Activated T-helper 1 cell treated with anti-CD3 and anti-CD28 coated beads, Interleukin-2, amount 50 U/mL, for 16 hours (primary cell): ENCODE measurements at places on chromosomes 2 and 18.
A peak's percentile ranks its signal among the peaks of the same experiment; 100 is the strongest.

GRCh38 chr2:40556293-40556692, 104.4 kb upstream of the SLC8A1 start:
- DNase-seq: no peak

- no peak for DNase-seq
These were observed 7.1 kb downstream of the RUFY4 start for GRCh38 chr2:218075975-218076811.

DNA sequence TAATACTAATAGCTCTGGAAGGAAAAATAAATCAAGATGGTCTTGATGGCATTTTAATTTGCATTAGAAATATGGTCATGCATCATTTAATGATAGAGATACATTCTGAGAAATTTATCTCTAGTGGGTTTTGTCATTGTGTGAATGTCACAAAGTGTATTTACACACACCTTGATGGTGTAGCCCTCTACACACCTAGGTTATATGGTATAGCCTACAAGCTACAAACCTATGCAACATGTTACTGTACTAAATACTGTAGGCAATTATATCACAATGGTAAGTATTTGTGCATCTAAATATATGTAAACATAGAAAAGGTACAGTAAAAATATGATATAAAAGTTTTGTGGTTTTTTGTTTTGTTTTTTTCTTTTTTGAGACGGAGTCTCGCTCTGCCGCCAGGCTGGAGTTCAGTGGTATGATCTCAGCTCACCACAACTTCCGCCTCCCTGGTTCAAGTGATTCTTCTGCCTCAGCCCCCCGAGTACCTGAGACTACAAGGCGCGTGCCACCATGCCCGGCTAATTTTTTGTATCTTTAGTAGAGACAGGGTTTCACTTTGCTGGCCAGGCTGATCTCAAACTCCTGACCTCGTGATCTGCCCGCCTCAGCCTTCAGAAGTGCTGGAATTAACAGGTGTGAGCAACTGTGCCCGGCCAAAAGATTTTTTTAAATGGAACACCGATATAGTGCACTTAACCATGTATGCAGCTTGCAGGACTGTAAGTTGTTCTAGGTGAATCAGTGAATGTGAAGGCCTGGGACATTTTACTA, 83.7 kb upstream of the UBXN4 start:
- DNase-seq: peak; percentile 21

DNA sequence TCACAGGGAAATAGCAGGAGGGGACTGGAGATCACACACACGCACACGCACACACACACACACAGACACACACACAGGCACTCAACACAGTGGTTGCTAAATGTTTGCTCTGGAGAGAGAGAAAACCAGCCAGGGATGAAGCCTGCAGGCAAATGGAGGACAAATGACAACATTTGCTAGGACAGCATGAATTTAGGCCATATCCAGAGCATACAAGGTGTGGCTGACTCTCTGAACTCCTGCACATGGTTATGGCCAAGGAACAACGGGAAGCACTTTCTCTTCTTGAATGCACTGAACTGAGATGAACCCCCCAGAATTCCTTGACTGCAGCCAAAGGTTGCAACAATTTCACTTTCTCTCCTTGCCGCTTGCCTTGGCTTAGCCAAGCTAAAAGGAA, 230.0 kb upstream of the RASGRP3 start:
- DNase-seq: no peak

- DNase-seq: no peak
These were observed 749.2 kb downstream of the ADCYAP1 start for GRCh38 chr18:1653873-1654272.

GRCh38 chr2:236576953-236577352, 7.3 kb downstream of the ACKR3 start:
- no peak for DNase-seq

DNA sequence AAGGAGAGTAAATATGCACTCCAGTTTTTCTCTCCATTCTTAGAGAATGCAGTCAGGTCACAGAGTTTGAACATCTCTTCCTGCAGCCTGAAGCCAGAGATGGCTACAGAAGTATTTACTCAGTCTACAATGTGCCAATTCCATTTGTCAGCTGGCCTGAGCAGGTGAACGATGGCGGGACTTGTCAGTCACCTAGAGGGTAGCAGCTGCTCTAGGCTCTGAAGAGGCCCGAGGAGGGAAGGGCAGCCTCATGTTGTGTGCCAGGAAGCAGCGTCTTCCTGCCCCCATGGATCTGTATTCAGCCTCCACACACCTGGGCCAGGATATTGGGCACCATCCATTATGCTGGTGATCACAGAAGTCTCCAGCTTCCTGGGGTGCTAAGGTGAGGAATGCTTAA, 316.7 kb upstream of the CHAC2 start:
- no peak for DNase-seq

DNA sequence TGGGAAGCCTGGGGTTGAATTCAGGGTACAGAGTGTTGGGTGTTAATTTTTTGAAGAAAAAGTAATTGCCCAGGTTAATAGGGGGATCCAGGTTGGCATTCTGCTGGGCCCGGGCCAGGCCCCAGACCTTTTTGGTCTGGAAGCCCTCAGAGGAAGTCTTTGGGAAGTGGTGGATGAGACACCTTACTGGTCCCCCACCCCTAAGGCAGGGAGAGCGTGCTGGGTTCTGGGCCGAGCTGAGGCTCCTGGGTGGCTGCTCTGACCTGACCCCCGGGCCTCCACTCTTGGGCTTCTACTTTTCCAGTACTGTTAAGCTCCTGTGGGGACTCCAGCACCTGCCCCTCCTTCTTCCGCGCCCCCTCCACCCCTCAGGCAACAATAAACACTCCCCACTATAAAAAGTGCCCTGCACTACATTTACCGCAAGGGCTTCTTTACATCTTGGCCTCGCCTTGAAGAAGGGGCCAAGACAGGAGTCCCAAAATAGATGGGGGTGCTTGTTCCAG, 753 bp upstream of the HOXD3 start:
- no peak for DNase-seq

GRCh38 chr2:23624378-23624777, 239.4 kb downstream of the KLHL29 start:
- DNase-seq: no peak

DNA sequence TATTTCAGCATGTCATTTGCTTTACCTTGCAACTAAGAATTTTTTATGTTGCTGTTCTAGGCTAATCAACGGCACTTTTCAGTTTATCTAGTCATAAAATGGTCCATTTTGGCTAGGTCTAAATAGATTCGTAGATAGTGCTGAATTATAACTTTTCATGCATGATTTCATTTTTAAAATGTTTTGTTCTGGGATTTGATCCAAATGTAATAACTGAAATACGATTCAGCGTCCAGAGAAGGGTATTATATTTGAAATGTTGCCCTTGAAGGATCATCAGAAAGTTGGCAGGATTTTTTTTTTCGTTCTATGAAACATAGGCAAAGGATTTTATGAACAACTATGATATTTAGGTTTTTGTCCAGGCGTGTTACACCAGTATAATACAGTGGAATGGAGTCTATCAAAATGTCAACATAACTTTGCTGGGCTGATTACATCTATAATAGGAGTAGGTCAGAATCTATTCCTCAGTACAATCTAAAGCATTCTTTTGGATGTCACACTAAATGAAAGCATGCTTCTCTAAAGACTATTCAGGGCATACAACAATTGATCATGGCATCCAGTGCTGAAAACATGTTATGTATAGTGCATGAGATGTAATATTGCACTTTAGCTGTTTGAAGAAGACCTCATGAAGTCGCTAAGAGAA, 24.8 kb downstream of the TTC27 start:
- no peak for DNase-seq

- no peak for DNase-seq
These were observed 89.4 kb upstream of the MAP2 start for GRCh38 chr2:209334188-209335017.

GRCh38 chr18:54165450-54165849, 59.0 kb downstream of the MBD2 start:
- DNase-seq: no peak

DNA sequence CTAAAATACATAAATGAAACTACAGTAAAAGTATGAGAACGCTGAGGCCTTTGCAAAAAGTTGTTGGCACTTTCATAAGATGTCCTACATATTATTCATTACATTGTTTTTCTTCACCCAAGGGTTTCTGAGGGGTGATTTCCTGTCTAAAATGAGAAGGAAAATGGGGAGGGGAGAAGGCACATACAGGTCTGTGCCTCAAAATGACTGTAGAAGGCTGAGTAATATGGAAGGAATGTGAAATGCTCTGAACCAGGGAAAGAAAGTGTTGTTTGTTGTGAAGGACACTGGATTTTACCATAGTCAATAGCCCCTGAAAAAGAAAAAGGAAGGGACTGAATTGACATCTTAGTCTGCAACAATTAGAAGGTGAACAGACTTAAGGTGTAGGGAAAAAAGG, 99.5 kb upstream of the RNF152 start:
- no peak for DNase-seq

DNA sequence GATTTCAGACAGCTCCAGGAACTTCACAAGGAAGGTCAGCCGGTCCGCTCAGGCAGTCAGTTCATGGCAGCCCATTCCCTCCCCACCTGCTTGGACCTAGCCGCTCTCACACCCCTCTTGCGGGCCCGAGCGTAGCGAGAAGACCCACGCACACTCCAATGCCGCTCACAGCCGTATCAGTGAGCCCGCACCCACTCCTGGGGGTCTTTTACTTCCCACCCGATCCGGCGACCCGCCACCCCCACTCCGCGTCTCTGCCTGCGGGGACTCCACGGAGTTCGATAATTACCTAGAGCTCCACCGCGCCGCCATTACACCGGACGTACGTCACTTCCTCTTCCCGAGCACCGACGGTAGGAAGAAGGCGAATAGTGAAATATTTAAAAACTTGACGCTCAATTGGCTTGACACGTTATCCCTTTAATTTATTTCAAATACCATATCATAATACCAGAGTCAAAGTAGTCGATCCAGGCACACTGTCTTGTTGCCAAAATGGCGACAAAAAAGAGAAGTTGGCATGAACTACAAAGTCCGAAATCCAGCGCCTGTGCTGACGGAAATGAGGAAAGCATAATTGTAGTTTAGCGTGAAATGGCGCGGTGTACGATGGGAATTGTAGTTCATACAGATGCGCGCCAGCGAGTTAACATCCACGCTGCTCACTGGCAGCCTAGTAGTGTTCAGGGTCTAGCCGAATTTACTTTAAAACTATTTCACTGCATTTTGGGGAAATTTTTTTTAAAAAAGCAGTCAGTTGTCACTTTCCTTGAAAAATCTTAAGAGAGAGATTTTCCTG, at the start of gene CWC22:
Gene CWC22, minus strand, starts transcription at position 517 of the 799 bp plus-strand sequence. CDS start 13,956 bp downstream, outside the sequence.
- peak; percentile 48 for DNase-seq

DNA sequence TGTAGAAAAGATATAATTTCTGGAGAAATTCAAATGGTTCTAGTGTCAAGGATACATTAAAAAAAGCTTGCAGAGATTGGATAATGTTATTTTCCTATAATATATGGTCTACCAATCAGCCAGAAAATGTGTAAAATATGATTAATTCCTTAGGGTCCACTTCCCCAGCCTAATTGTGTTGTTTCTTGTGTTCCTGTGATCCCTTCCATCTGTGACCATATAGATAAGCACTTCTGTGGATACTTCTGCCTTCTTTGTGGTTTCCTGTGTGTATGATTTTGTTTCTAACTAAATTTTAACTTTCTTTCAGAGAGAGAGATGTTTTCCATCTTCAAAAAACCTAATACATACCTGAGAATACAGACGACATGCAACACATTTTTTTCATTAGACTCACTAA, 367.1 kb upstream of the PIK3C3 start:
- DNase-seq: no peak

- DNase-seq: no peak
These were observed 80.3 kb upstream of the TAF1B start for GRCh38 chr2:9762941-9763340.

GRCh38 chr2:232400256-232401015, 6.2 kb upstream of the ALPG start:
- DNase-seq: no peak

GRCh38 chr2:177759443-177759842, 313.1 kb downstream of the PDE11A start:
- no peak for DNase-seq

DNA sequence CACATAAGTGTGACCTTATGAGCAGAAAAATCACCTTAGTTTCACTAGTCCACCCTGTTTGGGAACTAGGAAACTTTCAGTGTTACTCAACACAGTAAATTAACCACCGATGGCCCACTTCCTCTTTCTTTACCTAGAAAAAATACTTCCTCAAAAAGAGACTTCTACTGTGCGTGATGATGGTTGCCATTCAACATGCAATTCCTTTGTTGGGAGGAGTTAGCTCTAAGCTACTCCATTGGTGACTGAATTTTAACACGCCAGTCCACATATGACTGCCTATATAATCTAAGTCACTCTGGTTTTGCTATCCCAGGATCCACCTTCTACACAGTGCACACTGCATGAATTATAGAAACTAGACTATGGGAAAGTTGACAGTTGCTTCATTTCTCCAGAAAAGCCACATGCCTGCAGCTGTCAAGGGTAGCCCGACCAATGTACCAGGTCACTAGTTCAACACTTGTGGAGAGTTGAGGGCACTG, 47.8 kb upstream of the REG3G start:
- DNase-seq: no peak

DNA sequence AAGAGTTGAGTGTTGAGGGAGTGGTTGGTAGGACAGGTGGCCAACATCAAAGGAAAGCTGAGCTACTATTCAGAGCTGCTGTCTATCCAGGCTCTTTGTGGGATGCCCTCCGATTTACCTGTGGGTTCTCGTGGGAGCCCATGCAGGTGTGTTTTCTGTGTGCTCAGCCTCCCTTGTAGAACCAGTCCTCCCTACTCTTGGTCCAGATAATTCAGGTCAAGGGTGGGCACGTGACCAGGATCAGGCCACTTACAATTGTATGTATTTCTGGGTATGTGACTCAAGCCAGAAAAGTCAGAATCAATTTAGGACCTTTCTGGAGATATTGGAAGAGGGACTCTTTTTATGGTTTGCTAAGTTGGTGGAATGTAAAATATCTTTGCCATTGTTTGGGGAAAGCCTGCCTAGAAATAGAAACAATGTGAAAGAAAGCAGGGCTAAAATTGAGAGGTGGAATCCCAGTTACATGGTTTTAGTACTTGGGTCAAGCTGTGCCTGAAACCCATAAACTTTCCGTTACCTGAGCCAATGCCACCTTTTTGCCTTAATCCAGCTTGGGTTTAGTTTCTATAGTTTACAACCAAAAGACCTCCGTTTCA, 93.2 kb downstream of the PDCL3 start:
- no peak for DNase-seq

GRCh38 chr2:191250986-191251385, 5.8 kb downstream of the MYO1B start:
- no peak for DNase-seq

GRCh38 chr2:2324119-2324518, 7.0 kb downstream of the MYT1L start:
- DNase-seq: no peak

- no peak for DNase-seq
These were observed 457.5 kb downstream of the CNTNAP5 start for GRCh38 chr2:124482551-124482950.

DNA sequence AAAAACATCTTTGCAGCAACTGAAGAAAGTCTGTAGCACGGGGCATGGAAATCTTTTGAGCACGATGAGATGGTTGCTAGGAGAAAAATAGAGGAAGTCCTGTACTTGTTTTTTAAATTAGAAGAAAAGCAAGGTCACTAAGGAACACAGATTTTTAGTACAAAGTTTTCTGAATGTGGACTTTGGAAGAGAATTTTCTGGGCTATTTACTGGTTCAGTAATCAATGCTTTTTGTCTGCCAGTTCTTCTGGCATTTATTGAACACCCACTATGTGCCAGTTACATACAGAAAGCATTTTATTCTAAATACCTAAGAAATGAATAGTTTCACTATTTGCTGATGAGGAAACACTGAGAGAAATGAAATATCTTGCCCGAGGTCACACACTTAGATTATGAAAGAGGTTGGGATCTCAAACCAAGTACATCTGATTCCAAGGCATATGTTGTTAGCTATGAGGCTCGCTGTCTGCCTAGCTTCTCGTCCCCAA, 15.6 kb upstream of the MAP3K20 start:
- no peak for DNase-seq
